Activated CD4-positive, alpha-beta T cell treated with anti-CD3 and anti-CD28 coated beads for 1 hour (primary cell): ENCODE measurements at places on chromosomes 7 and 10.

DNA sequence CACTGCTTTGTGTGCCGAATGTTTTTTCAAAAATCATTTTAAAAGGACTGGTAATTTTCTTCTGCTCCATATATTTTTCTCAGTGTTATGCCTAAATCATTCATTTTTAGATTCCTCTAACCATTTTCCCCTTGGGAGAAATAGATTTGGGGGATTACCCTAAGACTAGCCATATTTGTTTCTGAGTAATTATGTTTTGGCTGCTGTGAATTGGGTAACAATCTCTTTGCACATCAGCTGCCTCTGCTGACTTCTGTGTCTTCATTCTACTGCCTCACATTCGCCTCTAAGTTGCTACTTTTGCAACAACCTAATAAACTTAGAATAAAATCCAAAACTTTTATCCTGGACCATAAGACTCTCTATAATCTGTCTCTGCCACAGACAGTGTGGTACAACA, 18.5 kb upstream of the MRC1 start:
- DNase-seq, result no peak

DNA sequence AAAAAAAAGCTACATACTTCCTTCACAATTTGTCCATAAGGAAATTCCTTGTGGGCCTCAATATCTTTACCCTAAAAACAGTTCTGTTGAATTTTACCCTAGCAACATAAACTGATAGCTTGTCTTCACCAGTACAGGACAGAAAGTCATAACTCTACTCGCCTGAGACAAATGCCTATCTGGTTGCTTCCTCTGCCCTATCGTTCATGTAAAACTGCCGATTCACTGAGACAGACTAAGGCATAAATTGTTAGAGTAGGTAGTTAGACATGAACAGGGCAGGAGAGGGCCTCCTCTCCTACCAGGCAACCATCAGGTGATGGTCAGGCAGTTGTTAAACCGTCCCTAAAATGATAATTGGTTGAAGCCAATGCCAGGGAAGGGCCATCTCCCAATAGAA, 25.0 kb downstream of the IFIT3 start:
- no peak for DNase-seq

DNA sequence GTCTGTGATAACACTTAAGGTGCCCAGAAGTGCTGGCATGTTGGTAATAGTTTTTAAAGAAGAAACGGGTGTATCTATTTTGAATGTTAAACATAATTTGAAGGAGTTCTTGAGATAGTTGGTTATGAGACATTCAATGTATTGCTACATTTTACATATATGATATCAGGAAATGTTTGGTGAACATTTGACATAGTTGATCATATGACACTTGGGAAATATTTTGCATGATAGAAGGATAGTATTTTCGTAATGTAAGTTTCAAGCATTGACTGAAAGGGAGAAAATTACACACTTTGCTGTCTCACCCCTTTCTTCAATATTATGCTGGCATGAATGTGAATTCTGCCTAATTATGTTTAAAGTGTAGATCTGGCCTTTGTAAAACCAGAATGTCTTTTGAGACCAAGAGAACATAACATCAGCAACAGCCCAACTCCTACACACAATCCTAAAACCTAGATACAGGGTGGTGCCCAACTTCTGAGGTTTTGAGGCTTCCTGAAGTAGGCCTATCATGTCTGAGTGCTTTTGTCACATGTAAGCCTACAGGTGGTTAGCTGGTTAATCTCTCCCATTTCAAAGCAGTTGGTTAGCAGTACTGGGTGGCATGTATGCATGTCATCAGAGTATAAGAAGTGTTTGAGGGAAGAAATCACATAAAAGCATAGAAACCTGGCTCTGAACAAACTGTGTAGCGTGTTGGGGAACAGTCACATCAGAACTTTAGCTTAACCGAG, 2.1 kb downstream of the ADD3 start:
- peak; percentile 22 for DNase-seq

DNA sequence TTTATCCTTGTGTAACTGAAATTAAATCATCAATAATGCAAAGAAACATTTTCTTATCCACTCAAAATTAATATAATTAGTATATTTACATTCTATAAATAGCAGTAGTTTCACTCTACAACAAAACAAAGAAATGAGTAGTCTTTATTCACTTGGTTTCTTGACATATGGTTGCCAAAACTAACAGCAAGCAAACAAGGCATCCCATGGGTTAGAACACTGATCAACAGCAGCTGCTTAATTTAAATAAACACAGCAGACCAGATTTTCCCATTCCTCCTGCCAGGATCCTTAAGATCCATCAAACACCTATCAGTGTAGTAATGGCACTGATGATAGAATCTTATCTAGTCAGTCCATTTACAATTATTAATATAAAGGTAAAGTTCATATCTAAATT, 22.1 kb downstream of the NCAPG2 start:
- no peak for DNase-seq

GRCh38 chr10:77032188-77032570, 605.4 kb downstream of the KCNMA1 start:
- no peak for DNase-seq

- DNase-seq, result no peak
These were observed 188.5 kb downstream of the TMEM178B start for GRCh38 chr7:141262101-141263090.
